ENCODE measurements at places on chromosomes 1 and 21.

GRCh38 chr1:65309304-65310077 is at the start of gene DNAJC6:
DNAJC6 (plus strand) TSS chr1:65309543; CDS start chr1:65309746, 203 bp downstream.
- peak; percentile 65 for DNase-seq

DNA sequence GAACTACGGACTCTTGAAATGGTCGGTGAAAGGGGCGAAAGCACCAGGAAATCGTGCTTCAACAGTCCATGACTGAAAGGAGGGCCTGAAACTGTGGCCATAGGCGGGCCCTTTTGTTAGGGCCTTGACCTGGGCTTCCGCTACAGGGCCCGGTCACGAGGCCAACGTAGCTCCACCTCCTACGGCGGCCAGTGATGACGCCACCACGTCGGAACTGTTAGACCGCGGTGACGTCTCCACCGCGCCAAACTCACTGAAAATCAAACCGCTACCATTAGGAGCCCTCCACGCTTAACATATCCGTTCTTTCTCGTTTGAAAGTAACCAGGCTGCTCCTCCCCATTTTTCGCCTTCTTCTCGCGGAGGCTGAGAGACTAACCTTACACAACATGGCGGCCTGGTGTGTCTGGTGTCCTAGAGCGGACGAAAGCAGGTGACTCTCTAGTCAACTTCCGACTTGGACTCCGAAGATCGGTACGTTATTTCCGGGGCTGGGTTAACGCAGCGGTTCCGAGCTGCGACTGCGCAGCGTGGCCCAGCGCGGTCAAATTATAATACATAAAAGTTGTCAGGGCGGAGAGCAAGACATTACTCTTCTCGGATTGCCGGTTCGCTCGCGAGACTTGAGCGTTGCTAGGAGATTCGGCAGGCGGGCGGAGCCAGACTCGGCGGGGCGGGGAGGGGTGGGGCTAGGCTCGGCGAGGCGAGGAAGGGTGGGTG is 371 bp upstream of the CACYBP start:
- peak; percentile 98 for DNase-seq

DNA sequence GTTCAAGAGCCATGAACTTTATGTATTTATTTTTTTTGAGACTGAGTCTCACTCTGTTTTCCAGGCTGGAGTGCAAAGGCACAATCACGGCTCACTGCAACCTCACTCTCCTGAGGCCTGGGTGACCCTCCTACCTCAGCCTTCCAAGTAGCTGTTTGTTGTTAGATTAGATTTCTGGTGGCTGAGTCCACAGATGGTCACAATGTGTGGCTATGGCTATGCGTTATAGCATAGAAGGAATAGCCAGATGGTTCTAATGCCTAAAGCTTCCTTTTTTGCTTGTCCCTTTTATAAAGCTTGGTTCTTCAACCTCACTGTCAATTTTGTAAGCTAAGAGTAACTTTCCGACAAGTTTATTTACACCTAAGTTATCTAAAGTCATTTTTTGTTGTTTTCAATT is 62.3 kb upstream of the FMN2 start:
- no peak for DNase-seq

- DNase-seq: no peak
Measured at GRCh38 chr1:38712046-38712445, 147.5 kb downstream of the RRAGC start.

DNA sequence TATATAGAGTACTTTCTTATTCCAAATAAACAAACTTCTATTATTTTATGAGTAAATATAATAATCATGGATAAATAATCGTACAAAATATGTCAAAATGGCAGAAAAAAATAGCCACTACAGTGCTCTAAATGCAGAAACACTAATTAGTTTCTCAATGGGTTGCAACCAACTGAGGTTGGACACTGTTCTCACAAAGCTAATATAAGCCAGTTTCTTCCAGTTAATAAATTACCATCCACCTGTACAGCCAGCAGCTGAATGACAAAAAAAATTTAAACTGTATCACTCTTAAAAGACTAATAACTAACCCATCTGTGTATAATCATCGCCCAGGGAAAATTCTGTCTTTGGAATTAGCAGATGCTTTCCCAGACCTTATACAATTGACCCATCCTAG is 36.9 kb downstream of the GDAP2 start:
- DNase-seq: no peak

DNA sequence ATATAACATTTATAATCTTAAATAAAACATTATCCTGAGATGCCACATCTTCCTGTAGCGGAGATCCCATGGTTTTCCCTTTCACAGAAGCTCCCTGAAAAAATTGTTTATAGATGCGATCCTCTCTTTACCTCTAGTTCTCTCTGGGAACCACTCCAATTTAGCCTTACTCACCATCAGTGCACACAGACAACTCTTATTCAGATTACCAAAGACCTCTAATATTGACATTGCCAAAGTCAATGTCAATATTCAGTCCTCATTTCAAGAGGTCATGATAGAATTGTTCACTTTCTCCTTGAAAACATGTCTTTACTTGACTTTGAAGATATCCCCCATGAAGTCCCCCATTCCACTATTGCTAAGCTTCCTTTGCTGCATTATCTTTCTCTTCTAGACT is 248.8 kb downstream of the CTH start:
- no peak for DNase-seq

DNA sequence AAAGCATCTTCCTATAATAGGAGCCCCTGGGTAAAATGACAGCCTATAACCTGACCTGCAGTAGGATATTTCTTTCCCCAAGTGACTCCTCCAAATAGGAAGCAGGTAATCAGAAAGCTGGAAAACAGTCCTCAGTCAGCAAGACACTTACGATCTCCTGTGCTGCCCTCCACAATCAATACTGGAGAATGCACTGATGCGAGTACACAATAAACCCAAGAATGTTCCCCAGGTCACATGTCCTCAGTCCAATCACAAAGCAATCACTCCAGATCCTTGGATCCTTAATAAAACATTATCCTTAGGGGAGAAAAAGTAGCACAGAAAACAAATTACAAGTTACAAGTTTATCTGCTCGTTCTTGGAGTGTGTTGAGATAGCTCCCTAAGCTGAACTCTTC is 233.1 kb downstream of the SLC45A1 start:
- DNase-seq: no peak
